ENCODE measurements at places on chromosomes 13 and 19. TPM values are rescaled to one million over a fixed set of nuclear protein-coding genes. Genes with fewer than 3 reads are reported as not detected.

- no peaks in the 10 kb centered on the region for H3K27me3 ChIP-seq
- no peak for DNase-seq
- no peak overlapping the region for H3K4me3 ChIP-seq
- no peaks in the 10 kb centered on the region for H3K36me3 ChIP-seq
- no peaks in the 10 kb centered on the region for H3K4me1 ChIP-seq
Observed at GRCh38 chr13:39364947-39365468, 238.0 kb downstream of the LHFPL6 start.

DNA sequence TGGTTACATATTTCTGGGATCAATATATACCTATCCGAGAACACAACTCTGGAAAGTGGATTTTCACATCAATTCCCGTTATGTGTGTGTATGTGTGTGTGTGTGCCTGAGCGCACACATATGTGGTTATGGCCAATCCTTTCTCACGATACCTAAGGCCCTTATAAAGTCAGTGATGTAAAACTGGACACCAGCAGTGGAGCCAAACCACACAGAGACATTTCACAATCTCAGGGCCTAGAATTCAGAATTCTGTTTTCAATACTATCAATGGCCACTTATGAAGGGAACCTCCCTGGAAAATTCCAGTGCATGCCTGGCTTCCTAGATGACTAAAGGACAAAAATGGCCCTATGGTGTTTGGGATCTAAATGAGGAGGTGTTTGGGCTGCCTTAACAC is 187.3 kb upstream of the UBL3 start:
- no peak for DNase-seq
- no peaks in the 10 kb centered on the region for H3K4me1 ChIP-seq
- no peaks in the 10 kb centered on the region for H3K36me3 ChIP-seq
- no peak overlapping the region for H3K4me3 ChIP-seq

GRCh38 chr19:7072541-7072940 is 3.0 kb downstream of the ZNF557 start:
- H3K4me1 ChIP-seq: peaks cover 15% of the 10 kb centered on the region
- no peak overlapping the region for H3K4me3 ChIP-seq
- H3K27me3 ChIP-seq: no peaks in the 10 kb centered on the region
- H3K27ac ChIP-seq: no peak overlapping the region
- H3K36me3 ChIP-seq: peaks cover 49% of the 10 kb centered on the region

- no peaks in the 10 kb centered on the region for H3K4me1 ChIP-seq
- no peak for DNase-seq
- H3K36me3 ChIP-seq: no peaks in the 10 kb centered on the region
- H3K4me3 ChIP-seq: no peak overlapping the region
- H3K27me3 ChIP-seq: no peaks in the 10 kb centered on the region
- no peak overlapping the region for H3K27ac ChIP-seq
Observed at GRCh38 chr13:47179321-47179720, 282.5 kb upstream of the HTR2A start.

GRCh38 chr13:36850790-36851438 is 31.9 kb downstream of the RFXAP start:
- no peak overlapping the region for H3K27ac ChIP-seq
- no peak overlapping the region for H3K4me3 ChIP-seq
- H3K27me3 ChIP-seq: no peaks in the 10 kb centered on the region
- DNase-seq: no peak
- no peaks in the 10 kb centered on the region for H3K4me1 ChIP-seq

DNA sequence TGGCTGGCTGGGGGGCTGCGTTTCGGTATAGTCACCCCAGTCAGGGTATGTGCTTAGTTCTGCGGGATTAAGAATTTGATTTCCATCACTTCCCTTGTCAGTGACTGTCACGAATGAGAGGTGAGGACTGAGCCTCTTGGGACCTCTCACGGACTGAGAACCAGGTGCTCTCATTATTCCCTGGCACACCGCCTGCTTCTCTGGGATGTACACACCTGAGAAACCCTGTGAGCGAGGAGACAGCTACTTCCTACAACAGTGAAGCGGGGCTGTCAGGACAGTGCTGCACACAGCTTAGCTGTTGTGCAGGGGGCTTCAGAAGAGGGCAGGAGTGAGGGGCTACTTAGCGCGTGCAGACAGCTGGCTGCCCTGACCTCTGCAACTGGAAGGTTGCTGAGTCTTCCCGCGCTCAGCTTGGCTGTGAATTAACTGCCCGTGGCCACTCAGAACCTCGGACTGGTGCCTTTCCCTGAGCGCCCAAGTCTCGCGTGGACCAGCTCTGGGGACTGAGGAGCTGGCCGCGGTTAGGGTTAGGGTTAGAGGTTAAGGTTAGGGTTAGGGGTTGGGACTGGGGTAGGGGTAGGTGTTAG is 65.3 kb upstream of the MCF2L start:
- H3K4me3 ChIP-seq: no peak overlapping the region
- DNase-seq: no peak
- H3K36me3 ChIP-seq: no peaks in the 10 kb centered on the region
- no peaks in the 10 kb centered on the region for H3K27me3 ChIP-seq

DNA sequence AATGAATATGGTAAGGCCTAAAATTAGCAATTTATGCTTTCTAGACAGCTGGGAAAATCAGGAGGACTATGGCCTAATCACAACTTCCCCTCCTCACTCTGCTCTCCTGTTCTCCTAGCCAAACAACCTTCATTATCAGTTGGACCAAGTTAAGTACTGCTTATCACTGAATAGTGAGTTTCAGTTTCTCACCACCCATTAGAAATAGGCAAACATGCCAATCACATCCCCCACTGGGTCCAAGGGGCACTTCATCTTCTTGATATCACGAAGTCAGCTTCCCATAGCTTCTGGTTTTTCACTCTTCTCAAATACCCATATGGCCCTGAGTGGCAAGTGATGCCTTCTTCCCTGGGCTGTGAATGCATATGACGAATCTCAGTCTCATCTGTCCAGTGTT is 689.6 kb downstream of the SLITRK5 start:
- no peaks in the 10 kb centered on the region for H3K36me3 ChIP-seq
- no peaks in the 10 kb centered on the region for H3K4me1 ChIP-seq
- H3K4me3 ChIP-seq: no peak overlapping the region
- DNase-seq: no peak

DNA sequence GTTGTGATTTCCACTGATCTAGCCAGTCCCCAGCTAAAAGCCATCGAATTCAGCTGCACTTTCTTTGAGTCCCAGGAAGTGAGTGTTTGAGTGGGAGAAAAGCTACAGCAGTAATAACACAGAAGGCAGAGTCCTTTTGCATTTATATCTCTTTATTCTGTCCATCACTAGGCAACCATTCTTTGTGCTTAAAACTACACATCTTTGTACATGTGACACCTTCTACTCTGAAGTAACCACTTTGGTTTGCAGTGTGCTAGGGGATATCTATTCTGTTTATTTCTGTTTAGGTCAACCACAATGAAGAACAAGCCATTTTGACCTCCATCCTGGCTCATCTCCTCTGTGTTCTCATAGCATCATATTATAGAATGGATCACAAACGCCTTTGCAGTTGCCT is 226.0 kb upstream of the SERP2 start:
- no peak for DNase-seq
- H3K4me3 ChIP-seq: no peak overlapping the region
- peaks cover under 1% of the 10 kb centered on the region for H3K4me1 ChIP-seq

DNA sequence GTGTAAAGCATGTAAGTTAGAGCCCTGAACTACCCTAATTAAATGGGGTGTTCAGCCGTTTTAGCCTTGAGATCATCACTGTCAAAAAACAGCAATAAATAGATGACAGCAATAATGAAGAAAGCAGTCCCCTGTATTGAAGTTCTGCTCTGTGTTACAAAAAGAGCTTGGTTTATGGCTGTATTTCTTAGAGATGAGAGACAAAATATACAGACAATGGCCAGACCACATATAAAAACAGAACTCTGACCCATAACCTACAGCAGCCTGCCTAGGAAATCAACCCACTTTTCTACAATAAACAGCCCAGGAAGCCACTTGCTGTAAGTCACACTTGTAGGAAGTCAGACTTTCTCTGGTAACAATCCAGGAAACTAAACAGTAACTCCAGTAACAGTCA is 10.8 kb downstream of the IGFL3 start:
- no peak for DNase-seq
- no peaks in the 10 kb centered on the region for H3K4me1 ChIP-seq
- no peaks in the 10 kb centered on the region for H3K36me3 ChIP-seq
- H3K27me3 ChIP-seq: peaks cover 10% of the 10 kb centered on the region
- no peak overlapping the region for H3K4me3 ChIP-seq
- H3K27ac ChIP-seq: no peak overlapping the region

DNA sequence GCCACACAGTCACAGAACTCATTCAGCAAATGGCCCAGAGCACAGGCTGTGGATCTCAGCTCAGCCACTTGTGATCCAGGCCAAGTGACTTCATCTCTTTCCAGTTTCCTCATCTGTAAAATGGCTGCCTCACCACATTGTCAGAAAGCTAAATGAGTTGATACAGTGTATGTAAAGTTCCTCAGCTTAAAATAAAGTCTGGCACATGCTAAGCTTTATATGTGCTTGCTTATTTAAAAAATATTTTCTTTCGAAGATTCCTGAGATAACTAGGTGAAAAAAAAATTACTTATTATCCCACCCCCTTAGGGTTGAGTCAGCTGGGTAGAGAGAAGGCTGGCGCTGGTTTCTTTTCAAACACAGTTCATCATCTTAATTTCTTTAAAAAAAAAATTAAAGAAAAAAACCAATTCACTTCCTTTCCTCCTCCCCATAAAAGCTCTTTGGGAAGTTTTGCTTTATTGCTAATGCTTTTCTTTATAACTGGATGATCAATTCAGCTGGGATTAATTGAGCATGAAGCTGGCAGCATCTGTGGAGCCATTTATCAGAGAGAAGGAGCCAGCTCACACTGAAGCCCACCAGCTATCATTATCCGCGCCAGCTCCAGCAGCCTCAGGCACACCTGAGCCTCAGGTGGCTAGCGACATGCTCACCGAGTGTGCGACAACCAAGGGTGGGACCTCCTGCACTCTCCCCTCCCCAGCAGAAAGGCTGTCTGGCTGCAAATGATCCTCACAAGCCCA is 354.9 kb downstream of the FOXO1 start:
- H3K27ac ChIP-seq: no peak overlapping the region
- H3K4me3 ChIP-seq: no peak overlapping the region

Gene NLRP12
- total RNA-seq: 13.6 TPM

Gene ODAD3
- total RNA-seq: not detected

Gene NPAS1
- total RNA-seq: 0.64 TPM

Gene CYP4F8
- total RNA-seq: not detected

Gene KCNRG
- total RNA-seq: 0.43 TPM

Gene SHD
- total RNA-seq: not detected

Gene TSKS
- total RNA-seq: 2.4 TPM

Data from natural killer cell (primary cell).